ENCODE measurements at places on chromosomes 7 and 10. TPM values are rescaled to one million over a fixed set of nuclear protein-coding genes. Genes with fewer than 3 reads are reported as not detected.

DNA sequence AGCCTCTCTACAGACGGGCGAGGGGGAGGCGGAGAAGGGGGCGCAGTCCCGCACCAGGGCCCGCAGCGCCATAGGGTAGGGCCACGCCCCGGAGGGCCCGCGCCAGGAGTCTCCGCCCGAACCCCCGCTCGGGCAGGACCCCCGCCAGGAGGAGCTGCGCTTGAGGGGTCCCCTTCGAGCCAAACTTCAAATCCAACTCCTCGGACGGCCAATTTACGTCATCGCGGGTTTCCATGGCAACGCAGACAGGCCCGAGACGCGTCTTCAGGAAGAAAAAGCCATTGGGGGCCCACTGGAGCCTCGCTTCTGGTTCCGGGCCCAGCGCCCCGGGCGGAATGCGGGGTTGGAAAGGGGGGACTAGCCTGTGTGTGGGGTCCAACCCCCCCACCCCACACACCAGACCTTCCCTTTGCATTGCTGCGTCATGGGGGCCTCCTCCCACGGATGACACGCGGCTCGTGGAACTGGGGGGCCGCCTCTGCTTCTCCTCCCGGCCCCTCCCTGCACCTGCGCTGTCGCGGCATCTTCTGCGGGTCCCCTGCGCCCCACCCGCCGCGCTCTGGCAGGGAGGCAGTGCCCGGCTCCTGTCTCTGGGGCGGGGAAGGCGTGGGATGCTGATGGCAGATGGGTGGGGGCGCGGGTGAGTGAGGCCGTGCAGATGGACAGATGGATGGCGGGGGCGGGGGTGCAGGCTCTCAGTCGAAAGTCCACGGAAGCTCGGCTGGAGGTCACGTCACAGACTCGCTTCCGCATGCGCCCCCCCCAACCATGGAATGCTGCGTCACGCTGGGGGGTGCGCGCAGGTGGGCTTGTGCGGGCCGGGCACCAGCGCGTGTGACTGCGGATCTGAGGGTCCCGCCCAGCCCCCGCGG lies 1.2 kb downstream of the CALY start:
- peak; percentile 60 for ATAC-seq

DNA sequence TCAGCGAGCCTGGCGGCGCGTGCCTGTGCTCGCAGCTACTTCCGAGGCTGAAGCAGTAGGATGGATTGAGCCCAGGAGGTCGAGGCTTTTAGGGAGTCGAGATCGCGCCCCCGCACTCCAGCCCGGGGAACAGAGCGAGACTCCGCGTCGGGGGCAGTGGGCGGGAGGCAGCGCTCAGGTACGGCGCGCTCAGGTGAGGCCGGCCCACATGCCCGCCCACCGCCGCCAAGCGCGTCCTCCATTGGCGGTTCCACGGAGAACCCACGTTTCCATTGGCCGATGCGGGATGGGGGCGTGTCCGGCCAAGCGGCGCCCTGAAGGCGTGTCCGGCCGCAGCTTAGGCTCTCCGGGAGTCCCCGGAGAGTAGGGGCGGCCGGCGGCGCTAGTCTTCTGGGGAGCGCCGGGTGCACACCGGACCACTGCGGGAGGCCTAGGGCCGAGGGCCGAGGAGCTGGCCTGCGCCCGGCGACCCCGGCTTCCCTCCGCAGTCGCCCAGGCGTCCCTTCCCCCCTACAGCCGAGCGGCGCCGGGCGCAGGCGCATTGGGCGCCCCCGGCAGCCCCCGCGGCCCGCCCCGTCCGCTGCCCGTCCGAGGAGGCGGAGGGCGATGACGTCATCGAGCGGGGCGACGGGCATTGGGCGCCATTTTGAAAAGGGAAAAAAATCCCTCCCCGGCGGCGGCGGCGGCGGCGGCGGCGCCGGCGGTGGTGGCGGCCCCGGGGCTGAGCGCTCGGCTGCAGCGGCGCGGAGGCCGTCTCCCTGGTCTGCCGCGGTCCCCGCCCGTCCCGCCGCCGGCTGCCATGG lies at the start of gene PPP2R2D:
Gene PPP2R2D (plus strand): TSS at position 659 of the 803 bp plus-strand sequence. CDS start 141 bp downstream, at position 800.
- ATAC-seq, result peak; percentile 94

- ATAC-seq, result no peak
These were observed 38.9 kb downstream of the DNAJB12 start for GRCh38 chr10:72315611-72316385.

GRCh38 chr10:66180581-66181318 lies 745.1 kb upstream of the LRRTM3 start:
- peak; percentile 79 for ATAC-seq

- ATAC-seq, result no peak
These were observed 175.6 kb downstream of the OTUD1 start for GRCh38 chr10:23614483-23614882.

DNA sequence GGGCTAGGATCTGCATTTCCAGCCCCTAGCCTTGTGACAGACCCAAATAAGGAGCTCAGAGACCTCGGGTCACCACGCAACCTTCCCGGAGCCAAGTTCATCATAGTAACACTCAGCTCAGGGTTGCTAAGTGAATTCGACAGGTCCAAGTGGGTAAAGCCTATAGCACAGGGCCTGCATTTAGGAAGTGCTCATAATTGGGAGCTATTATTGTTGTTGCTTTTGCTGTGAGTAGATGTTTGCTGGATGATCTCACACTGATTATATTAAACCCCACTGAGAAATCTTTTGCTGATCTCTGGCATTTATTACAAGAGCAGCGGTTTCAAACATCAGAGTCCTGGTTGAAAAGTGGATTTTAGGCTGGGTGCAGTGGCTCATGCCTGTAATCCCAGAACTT lies 20.3 kb upstream of the SAR1A start:
- no peak for ATAC-seq

DNA sequence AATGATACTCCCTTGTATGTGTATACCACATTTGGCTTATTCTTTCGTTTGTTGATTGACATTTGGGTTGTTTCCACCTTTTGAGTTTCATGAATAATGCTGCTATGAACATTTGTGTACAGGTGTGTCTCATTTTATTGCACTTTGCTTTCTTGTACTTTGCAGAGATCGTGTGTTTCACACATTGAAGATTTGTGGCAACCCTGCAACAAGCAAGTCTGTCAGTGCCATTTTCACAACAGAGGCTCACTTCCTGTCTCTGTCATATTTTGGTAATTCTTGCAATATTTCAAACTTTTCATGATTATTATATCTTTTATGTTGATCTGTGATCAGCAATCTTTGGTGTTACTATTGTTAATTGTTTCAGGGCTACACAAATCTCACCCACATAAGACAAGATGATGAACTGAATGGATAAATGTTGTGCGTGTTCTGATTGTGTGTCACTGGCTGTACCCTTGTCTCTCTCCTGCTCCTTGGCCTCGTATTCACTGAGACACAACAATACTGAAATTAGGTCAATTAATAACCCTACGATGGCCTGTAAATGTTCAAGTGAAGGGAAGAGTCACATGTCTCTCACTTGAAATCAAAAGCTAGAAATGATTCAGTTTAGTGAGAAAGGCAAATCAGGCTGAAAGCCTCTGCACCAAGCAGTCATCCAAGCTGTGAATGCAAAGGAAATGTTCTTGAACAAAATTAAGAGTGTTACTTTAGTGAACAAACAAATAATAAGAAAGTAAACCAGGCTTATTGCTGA lies 133.6 kb upstream of the JCAD start:
- ATAC-seq, result no peak

DNA sequence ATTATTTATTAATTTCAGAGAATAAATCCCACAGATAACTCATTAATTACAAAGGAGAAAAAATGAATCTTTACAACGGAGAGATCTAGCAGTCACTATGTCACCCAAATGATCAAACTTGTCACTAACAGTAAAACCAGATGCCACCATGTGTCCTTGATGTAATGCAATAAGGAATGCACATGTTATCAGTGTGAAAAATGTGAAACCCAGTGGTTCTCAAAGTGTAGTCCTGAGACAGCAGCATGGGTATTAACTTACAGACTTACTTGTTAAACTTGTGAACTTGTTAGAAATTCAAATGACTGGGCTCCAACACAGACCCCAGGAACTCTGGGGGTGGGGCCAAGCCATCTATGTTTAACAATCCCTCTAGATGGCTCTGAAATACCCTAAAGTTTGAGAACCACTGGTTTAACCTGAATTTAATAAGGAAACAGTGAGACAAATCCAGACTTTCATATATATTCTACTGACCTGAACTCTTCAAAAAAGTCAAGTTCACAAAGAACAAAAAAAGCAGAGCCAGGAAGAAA lies 77.4 kb downstream of the RNLS start:
- ATAC-seq, result no peak

DNA sequence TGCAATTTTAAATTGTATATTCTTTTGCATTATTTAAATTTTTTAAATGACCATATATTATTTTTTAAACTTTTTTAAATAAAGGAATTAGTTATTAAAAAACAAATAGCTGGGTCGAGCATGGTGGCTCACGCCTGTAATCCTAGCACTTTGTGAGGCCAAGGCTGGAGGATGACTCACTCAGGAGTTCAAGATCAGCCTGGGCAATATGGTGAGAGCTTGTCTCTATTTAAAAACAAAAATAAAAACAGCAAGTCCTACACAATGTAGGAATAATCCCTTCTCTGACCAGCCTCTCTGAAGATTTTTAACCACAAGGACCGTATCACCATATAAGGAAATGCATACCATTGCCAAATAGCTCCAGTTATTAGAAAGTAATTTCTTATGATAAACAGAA lies 19.6 kb downstream of the NOC3L start:
- ATAC-seq, result no peak

DNA sequence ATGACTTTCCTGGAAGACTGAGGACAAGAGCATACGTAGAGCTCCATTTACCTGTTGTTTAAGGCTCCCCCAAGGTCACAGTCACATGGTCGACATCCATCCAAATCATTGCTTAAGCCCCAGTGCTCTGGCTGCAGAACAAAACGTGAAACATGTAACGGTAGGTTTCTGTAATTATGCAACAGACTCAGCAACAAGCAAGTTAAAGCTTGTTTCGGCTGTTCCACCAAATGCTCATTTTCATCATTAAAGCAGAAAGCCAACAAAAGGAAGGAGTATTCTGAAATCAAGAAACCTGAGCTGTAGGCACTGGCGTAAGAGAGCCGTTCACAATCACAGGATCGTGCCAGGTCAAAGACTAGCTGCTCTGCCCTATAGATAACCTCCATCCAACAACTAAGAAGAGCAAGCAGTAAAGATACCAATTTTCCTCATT lies 30.0 kb downstream of the LAMB1 start:
- no peak for ATAC-seq

DNA sequence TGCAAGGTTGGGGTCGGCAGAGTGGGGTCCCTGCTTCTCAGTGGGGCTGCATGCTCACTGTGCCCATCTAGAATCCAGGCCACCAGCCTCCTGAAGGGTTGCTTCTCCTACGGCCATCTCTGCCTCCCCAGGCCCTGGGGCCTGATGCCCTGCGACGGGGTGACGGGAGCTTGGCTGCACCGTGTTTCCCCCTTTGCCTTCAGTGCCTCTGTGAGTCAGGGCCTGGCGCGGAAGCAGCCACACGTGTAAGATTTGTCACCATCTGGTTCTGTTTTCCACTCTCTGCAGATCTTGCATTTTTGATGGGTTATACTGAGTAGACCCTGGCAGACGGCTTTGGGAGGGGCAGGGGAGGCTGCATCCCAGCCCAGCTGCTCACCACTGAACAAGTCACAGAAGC lies 7.2 kb downstream of the ADAMTS14 start:
- ATAC-seq, result peak; percentile 55

DNA sequence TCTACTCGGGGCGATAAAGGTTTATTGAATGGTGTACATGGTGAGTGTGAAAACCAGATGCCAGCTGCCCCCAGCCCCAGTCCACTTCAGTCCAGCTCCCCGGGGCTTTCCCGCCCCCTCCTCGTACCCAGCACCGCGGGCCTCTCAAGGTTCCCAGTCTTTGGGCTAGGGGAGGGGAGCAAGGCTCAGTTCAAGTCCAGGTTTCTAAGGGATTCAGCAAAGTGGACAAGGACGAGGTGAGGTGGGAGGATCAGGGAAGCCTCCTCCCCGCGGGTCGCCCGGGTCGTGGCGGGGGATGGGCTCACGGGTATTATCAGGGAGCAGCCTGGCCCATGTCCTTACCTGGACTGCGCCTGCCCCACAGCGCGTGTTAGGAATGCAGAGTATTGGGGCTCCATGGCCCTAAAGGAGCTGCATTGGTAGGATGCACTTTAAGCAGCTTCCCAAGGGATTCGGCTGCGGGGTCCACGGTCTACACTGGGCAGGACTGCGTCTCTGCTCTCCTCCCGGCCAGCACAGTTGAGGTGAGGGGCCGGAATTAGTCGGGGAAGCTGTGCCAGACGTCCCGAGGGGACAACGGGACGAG lies 541 bp upstream of the PFKFB3 start:
- ATAC-seq, result peak; percentile 12

DNA sequence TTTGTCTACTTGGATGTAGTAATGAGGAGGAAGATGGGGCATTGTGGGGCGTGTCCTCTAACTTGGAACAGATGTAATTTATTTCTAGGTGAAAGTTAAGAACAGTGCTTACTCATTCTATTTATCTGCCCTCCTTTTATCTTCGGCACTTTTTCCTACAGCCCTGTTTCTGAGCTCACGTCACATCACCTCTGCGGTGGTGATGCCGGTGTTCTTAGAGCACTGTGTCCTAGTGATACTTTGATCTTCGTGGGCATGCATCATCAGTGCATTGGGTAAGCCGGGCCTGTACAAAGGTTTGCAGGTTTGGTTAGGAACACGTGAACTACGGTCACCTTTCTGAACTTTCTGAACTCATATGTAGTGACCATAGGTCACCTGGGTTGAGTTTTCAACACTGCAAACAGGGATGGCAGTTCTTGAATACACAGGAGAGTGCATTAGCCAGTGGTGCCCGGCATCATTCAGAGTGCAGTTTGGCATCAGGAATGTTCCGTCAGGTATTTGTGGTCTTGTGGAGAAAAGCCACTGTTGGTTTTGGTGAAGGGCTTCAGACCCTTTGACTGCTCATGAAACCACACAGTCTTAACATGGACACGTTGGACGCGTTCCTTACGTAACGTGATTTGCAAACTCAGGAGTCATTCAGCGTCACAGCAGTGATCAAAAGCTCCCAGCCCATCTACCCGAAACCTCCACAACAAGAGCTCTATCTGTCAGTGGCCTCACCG lies 5.6 kb downstream of the POR start:
- no peak for ATAC-seq

DNA sequence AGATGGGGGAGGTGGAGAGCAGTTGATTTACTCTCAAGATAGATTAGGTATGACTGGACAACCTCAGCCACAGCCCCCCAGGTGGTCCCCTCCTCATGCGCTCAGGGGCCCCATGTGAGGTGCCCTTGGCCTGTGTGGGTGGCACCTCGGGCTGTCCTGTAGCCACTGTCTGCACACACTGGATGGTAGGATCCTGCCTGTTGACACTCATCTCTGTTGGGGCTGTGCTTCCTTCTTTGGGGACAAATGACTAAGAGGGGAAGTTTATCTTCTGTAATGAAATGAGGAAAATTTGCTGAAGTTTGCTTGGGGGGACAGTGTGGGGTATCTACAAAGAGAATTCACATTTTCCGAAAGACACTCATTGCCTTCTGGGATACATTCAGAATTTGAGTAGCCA lies 53.6 kb upstream of the ANTXRL start:
- no peak for ATAC-seq

The IGFBP3 gene
- 0.83 TPM for total RNA-seq

The ELMO1 gene
- total RNA-seq, result 49.8 TPM

The WDR86 gene
- total RNA-seq, result 25.6 TPM

The FAM24B gene
- 6.7 TPM for total RNA-seq

The TAS2R5 gene
- total RNA-seq, result 3.3 TPM

The PEX1 gene
- 22.0 TPM for total RNA-seq

The DPP6 gene
- total RNA-seq, result 1.1 TPM

All from motor neuron (in vitro differentiated cells).